ENCODE measurements at places on chromosomes 12 and 14.

GRCh38 chr12:26471560-26471959, 276.2 kb downstream of the SSPN start:
- DNase-seq: no peak

GRCh38 chr12:49200919-49201594, 12.2 kb upstream of the TUBA1A start:
- peak; percentile 83 for DNase-seq

GRCh38 chr12:24895612-24896011, 53.3 kb downstream of the BCAT1 start:
- no peak for DNase-seq

DNA sequence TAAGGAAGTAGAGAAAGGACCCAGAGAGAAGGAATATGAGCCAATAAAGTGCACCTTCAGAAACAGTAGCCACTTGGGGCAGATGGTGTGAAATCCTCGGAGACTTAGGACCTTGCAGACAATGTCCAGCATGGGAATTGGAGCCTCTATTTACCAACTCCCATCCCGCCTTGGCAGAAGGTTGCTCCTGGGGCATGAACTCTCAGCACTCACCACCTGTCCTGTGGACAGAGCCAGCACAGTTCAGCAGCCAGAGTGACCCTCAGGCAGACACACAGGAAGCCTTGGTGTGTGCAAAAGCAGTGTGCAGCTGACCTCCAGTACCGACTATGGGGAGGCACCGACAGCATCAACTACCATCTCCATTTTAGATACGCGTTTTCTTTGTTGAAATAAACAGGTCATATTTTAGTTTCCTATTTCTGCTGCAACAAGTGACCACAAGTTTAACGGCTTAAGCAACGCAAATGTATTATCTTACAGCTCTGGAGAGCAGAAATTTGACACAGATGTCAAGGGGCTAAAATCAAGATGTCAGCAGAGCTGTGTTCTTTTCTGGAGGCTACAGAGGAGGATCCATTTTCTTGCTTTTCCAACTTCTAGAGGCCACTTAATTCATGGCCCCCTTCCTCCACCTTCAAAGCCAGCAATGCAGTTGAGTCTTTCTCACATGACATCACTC, 428.1 kb downstream of the MED13L start:
- DNase-seq: no peak

DNA sequence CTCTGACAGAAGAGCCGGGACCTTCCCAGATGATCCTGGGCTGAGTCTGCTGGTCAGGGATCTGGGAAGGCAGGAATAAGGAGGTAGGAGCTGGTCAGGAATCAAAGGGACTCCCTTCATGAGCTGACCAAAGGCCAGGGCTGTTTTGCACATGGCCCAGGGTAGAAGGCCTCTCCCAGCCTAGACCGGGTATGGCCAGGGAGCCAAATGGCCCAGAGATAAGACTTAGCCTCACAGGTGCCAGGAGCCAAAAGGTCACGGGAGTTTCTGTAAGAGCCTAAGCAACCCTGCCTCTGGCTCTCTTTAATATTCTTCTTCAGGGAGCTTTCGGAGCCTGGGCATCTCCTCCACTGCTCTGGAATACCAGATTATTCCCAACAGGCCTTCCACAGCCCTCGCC, 191.3 kb upstream of the PWP1 start:
- no peak for DNase-seq

- DNase-seq: peak; percentile 22
Observed at GRCh38 chr12:1391722-1392121, 202.7 kb downstream of the FBXL14 start.

GRCh38 chr12:122079033-122079531, 526 bp downstream of the MLXIP start:
- peak; percentile 48 for DNase-seq

DNA sequence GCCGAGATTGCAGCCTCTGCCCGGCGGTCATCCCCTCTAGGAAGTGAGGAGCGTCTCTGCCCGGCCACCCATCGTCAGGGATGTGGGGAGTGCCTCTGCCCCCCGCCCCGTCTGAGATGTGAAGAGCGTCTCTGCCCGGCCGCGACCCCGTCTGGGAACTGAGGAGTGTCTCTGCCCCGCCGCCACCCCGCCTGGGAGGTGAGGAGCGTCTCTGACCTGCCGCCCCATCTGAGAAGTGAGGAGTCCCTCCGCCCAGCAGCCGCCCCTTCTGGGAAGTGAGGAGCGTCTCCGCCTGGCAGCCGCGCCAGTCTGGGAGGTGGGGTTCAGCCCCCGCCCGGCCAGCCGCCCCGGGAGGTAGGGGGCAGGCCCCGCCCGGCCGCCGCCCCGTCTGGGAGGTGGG, 544.0 kb downstream of the CCER1 start:
- DNase-seq: no peak

GRCh38 chr14:56490379-56490778, 89.2 kb upstream of the TMEM260 start:
- peak; percentile 47 for DNase-seq

DNA sequence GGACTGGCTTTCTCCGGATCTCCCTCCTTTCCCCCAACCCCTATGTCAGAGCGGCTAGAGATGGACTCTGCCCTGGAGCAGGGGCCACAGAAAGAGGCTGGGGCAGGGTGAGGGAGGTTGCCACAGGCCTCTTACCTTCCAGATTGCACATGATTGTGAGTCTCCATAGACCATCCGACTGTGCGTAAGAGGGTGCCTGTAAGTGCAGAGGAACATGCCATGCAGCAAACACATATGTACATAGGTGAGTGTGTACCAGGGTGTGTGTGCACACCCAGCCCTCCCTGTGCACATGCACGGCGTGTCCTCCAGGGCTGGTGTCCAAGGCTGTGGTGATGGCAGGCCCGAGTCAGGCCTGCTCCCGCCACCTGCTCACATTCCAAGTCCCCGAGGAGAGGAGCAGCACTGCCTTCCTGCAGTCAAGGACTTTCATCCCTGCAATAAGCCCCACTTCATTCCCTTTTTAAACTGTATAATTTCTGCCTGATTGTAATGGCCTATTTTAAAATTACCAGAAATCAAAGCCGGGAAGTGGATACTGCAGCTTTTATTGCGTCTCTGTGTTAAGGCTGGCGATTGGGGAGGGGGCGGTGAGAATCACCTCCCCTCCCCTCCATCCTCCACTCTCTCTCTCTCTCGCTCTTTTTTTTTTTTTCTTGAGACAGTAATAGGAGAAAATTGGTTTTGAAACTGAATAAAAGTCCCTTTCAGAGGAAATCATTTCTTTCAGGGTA, 28.5 kb downstream of the FAM222A start:
- DNase-seq: no peak

DNA sequence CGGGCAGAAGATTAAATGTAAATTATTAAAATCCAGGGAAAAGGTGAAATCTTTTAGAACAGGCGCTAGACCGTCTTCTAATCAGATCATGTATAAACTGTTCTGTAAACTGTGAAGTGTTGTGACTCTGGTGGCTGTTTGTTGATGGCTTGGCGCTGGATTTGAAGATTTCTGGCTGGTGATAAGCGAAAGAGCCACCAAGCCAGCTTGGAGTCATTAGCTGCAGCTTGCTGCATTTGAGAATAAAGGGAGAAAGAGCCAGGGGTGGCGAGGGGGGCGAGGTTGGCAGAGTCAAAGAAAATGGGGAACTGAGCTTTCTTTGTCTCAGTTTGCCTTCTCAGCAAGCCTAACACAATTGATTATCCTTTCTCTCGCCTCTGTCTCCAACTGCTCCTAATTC, 8.0 kb downstream of the SYNDIG1L start:
- no peak for DNase-seq

- DNase-seq: no peak
Observed at GRCh38 chr14:62777510-62777909, 267.7 kb downstream of the KCNH5 start.

GRCh38 chr12:108839018-108839889, 18.1 kb downstream of the SSH1 start:
- DNase-seq: peak; percentile 90

DNA sequence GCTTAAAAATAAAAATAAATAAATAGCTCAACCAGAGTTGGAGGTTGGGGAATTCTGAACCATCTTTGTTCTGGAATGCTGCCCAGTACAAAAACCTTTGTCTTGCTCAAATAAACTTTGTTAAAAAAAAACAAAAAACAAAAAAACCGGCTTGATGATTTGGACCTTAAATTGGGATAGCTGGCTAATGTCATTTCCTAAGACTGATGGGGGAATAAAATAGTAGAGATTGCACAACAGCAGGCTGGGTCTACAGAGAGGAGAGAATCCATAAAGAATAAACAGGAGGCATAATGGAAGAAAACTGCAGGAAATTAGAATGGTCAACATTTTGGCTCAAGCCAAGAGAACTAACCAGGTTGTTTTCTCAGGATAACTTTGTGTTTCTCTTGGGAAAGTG, 370.9 kb downstream of the AEBP2 start:
- DNase-seq: no peak

- DNase-seq: no peak
Observed at GRCh38 chr14:92407410-92407809, 84.4 kb downstream of the SLC24A4 start.

- peak; percentile 97 for DNase-seq
Observed at GRCh38 chr12:45232756-45233372, 17.0 kb downstream of the ANO6 start.

DNA sequence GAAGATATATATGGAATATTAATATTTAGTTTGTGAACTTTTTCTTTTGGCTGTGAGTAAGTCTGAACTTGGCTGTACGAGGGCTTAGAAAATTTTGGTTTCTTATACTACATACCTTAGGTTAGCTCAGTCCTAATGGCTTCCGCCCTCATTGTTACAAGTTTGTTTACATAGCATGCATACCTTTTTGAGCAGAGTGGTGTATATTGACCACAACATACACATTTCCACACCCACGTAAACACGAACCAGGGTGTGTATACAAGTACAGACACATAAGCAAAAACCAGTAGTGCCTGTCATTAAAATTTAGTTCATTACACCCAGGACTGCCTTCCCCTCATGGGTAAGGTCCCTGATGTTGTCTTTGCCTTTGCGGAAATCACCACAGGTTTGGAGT, 230.2 kb upstream of the RGS6 start:
- no peak for DNase-seq
